A549 treated with CpdA at 1 μM for 4 hours (cell line): ENCODE measurements at places on chromosomes 3 and 15. TPM values are rescaled to one million over a fixed set of nuclear protein-coding genes. Genes with fewer than 3 reads are reported as not detected.

Gene CCDC39
- not detected in 5 replicates for total RNA-seq

Gene MRPS11
- 106 to 126 TPM (median 122 TPM) in 5 replicates for total RNA-seq

Gene EXOG
- total RNA-seq, result 9.2 to 31.5 TPM (median 14.4 TPM) in 5 replicates

Gene DNAH12
- total RNA-seq, result 0.05 to 0.19 TPM (median 0.11 TPM) in 4 of 5 replicates, not detected in the other

Gene VPS18
- 19.8 to 22.9 TPM (median 21.8 TPM) in 5 replicates for total RNA-seq

Gene MUSTN1
- 0.52 TPM in 1 of 5 replicates, not detected in the others for total RNA-seq

Gene CHST2
- 0.44 to 1.0 TPM (median 0.82 TPM) in 5 replicates for total RNA-seq

Gene CA12
- total RNA-seq, result 144 to 163 TPM (median 160 TPM) in 5 replicates
